Right hindlimb (tissue), 1 donor: ENCODE measurements at places on chromosomes 3 and 15.

DNA sequence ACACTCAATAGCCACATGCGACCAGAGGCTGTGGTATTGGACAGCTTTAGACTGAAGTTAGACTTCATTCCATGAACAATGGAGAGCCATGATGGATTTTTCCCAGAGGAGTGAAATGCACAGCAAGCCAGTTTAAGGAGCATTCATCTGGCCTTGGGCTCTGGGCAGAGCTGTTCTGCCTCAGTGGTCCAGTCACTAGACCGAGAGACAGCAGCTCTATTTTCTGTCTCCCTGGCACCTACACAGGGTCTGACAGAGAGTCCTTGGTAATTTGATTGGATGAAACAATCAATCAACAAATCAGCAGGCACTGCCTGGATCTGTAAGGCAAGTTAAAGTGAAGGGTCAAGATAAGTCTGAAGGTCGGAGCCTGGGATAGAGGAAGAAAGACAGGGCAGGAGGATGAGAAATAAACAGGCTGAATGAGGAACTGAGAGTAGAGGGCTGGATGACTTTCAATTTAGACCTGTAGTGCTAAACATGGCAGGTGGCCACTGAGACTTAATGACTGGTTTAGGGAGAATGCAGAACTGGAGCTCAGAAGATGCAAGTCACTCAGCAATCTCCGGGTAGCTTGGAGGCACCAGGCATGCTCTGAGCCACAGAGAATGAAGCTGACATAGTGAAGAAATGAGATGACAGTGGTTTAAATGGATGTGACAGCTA, 98.5 kb upstream of the SLC25A36 start:
- DNase-seq = no peak

GRCh38 chr3:143209715-143210059, 90.1 kb downstream of the CHST2 start:
- no peak for DNase-seq

- no peak for DNase-seq
Measured at GRCh38 chr3:138186221-138186620, 880 bp upstream of the ARMC8 start.

DNA sequence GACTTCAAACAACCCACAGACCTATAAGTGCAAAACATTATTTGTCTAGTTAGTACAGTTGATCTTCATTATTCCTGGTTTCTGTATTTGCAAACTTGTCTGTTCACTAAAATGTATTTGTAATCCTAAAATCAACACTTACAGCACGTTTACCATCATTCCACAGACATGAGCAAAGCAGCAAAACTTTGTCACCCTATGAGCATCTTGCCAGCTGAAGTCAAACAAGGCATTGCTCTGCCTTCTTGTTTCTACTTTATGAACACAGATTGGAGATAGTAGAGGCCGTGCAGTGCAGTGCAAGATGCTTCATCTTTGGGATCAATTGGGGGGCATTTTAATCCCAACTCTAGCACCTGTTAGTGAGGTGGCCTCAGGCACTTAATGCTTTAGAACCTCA, 202.1 kb downstream of the NLGN1 start:
- DNase-seq = no peak

- DNase-seq = no peak
Measured at GRCh38 chr3:124700880-124701684, 29.2 kb upstream of the UMPS start.

DNA sequence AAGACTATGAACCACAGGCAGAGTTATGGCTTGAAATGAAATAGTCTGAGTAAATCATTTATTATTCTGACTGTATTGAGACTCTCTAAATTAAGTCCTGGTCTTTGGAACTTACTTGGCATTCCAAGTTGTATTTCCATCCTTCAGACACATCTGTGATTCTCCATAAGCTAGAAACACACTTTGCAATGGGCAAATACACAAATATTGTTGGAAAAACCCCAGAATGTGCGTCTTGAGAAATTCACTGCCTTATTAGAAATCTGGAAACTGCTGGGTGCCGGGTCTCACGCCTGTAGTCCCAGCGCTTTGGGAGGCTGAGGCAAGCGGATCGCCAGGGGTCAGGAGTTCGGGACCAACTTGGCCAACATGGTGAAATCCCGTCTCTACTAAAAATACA, 87.8 kb downstream of the WWTR1 start:
- no peak for DNase-seq

DNA sequence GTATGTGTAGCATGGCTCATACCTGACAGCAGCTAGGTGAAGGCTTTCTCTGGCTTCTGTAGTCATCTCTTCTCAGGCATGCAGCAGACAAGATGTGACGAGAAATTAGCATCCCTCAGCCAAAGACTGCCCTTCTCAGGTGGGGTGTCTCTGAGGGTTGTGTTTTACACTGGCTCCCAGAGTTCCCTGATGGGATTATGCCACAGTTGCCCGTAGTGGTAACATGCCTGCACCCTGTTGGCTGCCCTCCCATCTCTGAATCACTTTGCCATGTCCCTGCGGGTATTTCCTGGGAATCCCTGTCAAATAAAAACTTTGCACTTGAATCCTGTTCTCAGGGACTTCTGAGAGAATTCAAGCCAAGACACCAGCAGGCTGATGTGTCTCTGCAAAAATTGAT, 70.5 kb downstream of the LRTM1 start:
- no peak for DNase-seq

DNA sequence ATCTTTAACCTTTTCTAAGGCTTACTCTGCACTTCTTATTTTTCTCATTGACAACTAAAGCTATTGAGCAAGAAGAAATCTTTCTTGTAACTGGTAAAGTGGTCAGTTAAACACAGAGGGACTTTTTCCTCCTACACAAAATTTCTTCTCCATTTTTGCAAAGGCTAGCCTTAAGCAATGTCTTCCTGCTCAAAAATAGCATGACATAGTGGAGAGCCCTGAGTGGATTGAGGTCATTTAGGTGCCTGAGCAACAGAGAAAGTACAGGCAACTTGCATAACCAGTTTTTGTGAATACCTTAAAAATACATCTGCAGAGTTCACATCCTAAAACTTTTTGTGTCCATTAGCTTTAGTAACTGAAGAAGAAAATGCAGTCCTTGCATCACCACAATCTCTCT, 144.7 kb upstream of the TTC14 start:
- DNase-seq = no peak

GRCh38 chr15:65790694-65791334, 1.3 kb downstream of the DENND4A start:
- DNase-seq = peak; percentile 20

GRCh38 chr15:89824607-89824867, 9.9 kb upstream of the ANPEP start:
- DNase-seq = no peak

GRCh38 chr3:134033315-134033996, 3.7 kb upstream of the SLCO2A1 start:
- DNase-seq = no peak

DNA sequence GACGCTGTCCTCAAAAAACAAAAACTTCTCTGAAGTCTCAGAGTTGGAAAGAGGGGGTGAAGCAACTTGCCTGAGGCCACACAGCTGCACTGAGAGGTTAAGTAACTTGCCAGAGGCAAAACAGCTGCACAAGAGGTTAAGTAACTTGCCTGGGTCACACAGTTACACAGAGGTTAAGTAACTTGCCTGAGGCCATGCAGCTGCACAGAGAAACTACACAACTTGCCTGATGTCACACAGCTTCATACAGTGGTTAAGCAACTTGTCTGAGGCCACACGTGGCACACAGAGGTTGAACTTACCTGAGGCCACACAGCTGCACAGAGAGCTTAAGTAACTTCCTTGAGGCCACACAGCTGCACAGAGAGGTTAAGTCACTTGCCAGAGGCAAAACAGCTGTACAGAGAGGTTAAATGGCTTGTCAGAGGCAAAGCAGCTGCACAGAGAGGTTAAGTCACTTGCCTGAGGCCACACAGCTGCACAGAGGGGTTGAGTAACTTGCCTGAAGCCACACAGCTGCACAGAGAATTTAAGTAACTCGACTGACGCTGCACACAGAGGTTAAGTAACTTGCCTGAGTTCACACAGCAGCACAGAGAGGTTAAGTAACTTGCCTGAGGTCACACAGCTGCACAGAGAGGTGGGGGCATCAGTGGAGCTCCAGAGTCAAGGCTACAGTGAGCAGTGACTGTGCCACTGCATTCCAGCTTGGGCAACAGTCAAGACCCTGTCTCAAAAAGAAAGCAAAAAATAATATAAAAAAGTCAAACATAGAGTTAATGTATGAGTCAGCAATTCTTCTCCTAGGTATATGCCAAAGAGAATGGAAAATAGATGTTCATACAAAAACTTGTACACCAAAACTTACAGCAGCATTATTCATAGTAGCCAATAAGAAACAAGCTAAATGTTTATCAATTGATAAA, 12.0 kb upstream of the ACAD9 start:
- DNase-seq = no peak

GRCh38 chr3:101300073-101300472, 20.3 kb downstream of the IMPG2 start:
- no peak for DNase-seq

- no peak for DNase-seq
Measured at GRCh38 chr3:64029287-64029686, 6.0 kb upstream of the PSMD6 start.

- no peak for DNase-seq
Measured at GRCh38 chr3:156630081-156630772, 44.2 kb upstream of the TIPARP start.

GRCh38 chr15:95291898-95292472, 1038.5 kb upstream of the NR2F2 start:
- DNase-seq = no peak

- no peak for DNase-seq
Measured at GRCh38 chr3:123163141-123163540, 38.6 kb upstream of the SEC22A start.

- no peak for DNase-seq
Measured at GRCh38 chr3:187066228-187066995, 72.9 kb downstream of the RPL39L start.

GRCh38 chr15:41647262-41647661, 12.9 kb upstream of the MGA start:
- no peak for DNase-seq
